ENCODE measurements at places on chromosomes 13 and 19.

- peak; percentile 62 for DNase-seq
These were observed 1.2 kb downstream of the DAPK3 start for GRCh38 chr19:3969435-3970312.

DNA sequence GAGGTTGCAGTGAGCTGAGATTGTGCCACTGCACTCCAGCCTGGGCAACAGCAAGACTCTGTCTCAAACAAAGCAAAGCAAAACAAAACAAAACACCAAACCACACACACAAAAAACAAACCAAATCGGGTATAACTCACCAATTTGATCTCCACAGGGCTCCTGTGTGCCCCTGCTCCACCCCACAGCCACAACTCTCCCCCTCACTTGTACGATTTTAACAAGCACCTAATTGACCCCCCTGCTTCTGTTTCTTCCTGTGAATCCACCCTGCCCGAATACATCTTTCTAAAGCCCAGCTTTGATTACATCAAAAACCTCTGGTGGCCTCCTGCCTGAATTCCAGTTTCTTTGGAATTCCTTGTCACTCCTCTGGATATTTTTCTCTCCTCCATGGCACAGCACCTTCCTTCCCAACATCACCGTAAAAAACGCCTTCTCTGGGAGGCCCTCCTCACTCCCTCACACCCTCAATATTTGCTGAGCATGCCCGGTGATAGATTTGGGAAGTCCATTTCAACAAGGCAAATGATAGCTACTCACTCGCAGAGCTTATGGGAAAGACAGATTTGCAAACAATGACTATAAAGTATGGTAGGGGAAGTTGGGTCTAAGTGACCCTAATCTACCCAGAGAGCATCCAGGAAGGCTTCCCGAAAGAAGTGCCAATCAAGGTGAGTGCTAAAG is 11.6 kb upstream of the RANBP3 start:
- no peak for DNase-seq

- no peak for DNase-seq
These were observed 439.2 kb downstream of the TBC1D4 start for GRCh38 chr13:75042807-75043206.

GRCh38 chr13:30796631-30797601 is 61.6 kb downstream of the ALOX5AP start:
- DNase-seq = no peak

GRCh38 chr13:22194106-22194805 is 523.4 kb downstream of the FGF9 start:
- no peak for DNase-seq

All from glutamatergic neuron (in vitro differentiated cells).